Lower lobe of right lung (tissue), 2 donors: ENCODE measurements at places on chromosomes 5 and 9. TPM values are rescaled to one million over a fixed set of nuclear protein-coding genes. Genes with fewer than 3 reads are reported as not detected.

GRCh38 chr9:34465468-34465867, 6.9 kb downstream of the DNAI1 start:
- no peak for DNase-seq
- H3K4me1 ChIP-seq: no peaks in the 10 kb centered on the region
- no peak overlapping the region for H3K4me3 ChIP-seq
- H3K27me3 ChIP-seq: no peaks in the 10 kb centered on the region
- no peaks in the 10 kb centered on the region for H3K36me3 ChIP-seq
- no peak overlapping the region for H3K27ac ChIP-seq

DNA sequence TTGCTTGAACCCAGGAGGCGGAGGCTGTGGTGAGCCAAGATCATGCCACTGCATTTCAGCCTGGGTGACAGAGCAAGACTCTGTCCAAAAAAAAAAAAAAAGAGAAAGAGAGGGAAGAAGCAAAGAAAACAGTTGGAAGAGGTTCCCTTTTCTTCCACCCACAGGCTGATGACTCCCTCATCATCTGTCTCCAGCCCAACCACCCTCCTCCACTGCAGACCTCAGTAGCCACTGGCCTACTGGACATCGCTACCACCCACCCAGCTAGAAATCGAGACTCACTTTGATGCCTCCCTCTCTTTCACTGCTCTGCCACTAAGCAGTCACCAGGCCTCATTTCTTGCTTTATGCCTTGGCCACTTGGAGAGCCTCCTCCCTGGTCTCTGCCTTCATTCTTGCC, 71.2 kb downstream of the NIPSNAP3B start:
- H3K4me1 ChIP-seq: peaks cover 19% of the 10 kb centered on the region
- H3K27ac ChIP-seq: peak overlapping the region; percentile 5
- H3K4me3 ChIP-seq: no peak overlapping the region
- no peaks in the 10 kb centered on the region for H3K27me3 ChIP-seq
- peaks cover 97% of the 10 kb centered on the region for H3K36me3 ChIP-seq
- DNase-seq: no peak

MAMDC4 gene
- 13.5 TPM for total RNA-seq

PCDHGA4 gene
- total RNA-seq: 3.1 TPM

GRCh38 chr5:96220610-96221390, 212.2 kb downstream of the PCSK1 start:
- H3K27me3 ChIP-seq: no peaks in the 10 kb centered on the region
- DNase-seq: no peak
- no peaks in the 10 kb centered on the region for H3K36me3 ChIP-seq

DNA sequence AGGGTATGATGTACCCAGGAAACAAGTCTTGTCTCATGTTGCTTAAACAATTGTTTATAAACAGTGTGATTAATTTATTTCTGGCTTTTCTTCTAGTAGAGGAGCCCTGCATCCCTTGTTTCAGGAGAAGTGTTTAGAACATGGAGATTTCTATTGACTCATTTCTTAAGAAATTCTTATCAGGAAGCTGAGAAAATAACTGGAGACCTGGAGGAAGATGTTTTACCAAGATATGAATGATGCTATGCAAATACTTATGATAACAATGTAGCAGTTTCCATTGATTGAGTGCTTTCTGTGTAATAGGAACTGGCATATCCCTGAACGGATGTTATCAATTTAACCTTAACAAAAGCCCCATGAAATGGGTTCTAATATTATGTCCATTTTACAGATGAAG, 108.6 kb downstream of the FBXO38 start:
- H3K4me3 ChIP-seq: no peak overlapping the region
- no peak for DNase-seq
- H3K4me1 ChIP-seq: no peaks in the 10 kb centered on the region
- H3K27me3 ChIP-seq: no peaks in the 10 kb centered on the region

EIF4E1B gene
- not detected for total RNA-seq

- no peak overlapping the region for H3K27ac ChIP-seq
- no peak for DNase-seq
- H3K36me3 ChIP-seq: no peaks in the 10 kb centered on the region
- H3K4me1 ChIP-seq: no peaks in the 10 kb centered on the region
- no peak overlapping the region for H3K4me3 ChIP-seq
These were observed 90.2 kb upstream of the CCDC112 start for GRCh38 chr5:115386657-115387056.

MELK gene
- total RNA-seq: 1.7 TPM

DNA sequence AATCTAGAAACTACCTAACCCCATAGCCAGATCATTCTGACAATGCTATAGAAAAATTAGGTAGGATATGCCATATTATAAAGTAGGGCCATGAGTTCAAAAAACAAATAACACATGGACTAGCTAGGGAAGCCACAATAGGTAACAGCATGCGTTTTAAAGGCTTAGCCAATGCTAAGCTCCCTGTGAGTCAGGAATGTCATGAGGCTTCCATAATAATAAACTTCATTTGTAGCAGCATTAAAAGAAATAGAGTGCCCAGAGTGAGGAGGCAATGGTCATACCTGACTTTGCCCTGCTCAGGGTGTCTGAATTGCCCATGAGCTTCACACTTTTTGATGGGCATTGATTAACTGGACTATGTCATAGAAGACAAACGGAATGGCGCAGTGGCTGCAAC, 15.8 kb downstream of the FOXE1 start:
- DNase-seq: no peak
- H3K4me1 ChIP-seq: no peaks in the 10 kb centered on the region
- H3K4me3 ChIP-seq: no peak overlapping the region
- peaks cover 12% of the 10 kb centered on the region for H3K27me3 ChIP-seq
- H3K36me3 ChIP-seq: no peaks in the 10 kb centered on the region
- H3K27ac ChIP-seq: no peak overlapping the region

DNA sequence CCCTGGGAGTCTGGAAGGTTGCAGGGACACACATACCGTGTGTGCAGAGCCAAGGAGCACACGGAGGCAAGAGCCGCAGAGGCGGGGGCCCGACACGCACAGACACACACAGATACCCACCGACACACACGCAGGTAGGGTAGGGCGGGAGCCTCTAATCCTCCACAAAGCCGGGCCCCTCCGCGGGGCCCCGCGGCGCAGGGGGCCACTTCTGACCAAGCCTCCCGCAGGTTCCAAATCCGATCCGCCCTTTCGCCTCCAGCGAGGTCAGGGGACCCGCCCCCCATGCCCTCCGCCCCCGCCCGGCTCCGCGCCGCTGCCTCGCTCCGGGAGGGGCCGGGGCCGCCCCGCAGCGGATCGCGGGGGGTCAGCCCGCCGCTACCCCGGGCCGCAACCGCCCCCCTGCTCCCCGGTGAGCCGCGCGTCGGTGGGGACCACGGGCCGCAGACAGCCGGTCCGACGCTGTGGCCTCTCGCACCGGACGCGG, 1.4 kb upstream of the LMX1B start:
- peaks cover 37% of the 10 kb centered on the region for H3K4me1 ChIP-seq
- no peak for DNase-seq
- H3K36me3 ChIP-seq: no peaks in the 10 kb centered on the region
- H3K4me3 ChIP-seq: peak overlapping the region; percentile 35
- H3K27me3 ChIP-seq: peaks cover 91% of the 10 kb centered on the region
